ENCODE measurements at places on chromosomes 12 and 14.

- peak; percentile 21 for DNase-seq
Measured at GRCh38 chr14:67186789-67187584, 2.3 kb upstream of the GARIN2 start.

GRCh38 chr14:21917699-21918436 lies 244.2 kb upstream of the OR4E1 start:
- peak; percentile 45 for DNase-seq

DNA sequence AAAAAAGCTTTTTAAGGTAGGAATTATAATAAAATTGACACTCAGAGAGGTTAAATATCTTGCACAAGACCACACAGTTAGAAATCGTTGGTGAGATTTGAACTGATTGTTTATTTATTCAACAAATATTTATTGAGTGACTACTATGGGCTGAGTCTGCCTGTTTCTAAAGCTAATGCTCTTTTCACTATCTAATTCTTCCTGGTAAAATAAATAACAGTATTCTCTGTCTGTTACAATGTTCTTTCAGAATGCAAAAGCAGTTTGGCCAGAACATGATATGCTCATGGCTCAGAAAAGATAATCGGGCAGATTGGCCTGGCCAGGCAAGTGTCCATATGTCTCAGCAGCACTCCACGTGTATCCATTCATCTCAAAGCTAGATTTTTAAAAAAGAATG lies 82.0 kb downstream of the BTG1 start:
- no peak for DNase-seq

DNA sequence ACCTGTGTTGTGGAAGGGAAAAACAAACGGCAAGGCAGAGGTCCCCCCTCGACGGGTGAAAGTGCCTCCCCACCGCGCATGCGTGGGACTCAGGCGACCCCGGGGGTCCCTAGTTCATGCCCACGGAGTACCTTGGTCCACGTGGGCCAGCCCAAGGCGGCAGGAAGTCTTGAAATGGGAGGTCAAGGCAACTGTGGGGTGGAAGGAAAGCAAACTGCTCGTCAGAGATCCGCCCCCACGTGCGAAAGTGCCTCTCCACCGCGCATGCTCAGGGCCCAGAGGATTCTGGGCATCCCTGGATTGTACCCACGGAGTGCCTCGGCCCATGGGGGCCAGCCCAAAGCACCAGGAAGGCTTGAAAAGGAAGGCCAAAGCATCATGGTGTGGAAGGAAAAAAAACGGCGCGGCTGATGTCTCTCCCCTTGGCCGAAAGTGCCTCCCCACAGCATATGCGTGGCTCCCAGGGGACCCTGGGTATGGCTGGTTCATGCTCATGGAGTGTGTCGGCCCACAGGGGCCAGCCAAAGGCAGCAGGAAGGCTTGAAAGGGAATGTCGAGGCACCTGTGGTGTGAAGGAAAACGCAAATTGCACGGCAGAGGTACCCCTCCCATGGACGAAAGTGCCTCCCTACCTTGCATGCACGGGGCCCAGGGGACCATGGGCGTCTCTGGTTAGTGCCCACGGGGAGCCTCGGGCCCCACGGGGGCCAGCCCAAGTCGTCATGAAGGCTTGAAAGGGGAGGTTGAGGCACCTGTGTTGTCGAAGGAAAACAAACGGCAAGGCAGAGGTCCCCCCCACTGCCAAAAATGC lies 369.7 kb downstream of the ALG10 start:
- no peak for DNase-seq
